Neural crest cell (in vitro differentiated cells): ENCODE measurements at places on chromosomes 5 and 9.

DNA sequence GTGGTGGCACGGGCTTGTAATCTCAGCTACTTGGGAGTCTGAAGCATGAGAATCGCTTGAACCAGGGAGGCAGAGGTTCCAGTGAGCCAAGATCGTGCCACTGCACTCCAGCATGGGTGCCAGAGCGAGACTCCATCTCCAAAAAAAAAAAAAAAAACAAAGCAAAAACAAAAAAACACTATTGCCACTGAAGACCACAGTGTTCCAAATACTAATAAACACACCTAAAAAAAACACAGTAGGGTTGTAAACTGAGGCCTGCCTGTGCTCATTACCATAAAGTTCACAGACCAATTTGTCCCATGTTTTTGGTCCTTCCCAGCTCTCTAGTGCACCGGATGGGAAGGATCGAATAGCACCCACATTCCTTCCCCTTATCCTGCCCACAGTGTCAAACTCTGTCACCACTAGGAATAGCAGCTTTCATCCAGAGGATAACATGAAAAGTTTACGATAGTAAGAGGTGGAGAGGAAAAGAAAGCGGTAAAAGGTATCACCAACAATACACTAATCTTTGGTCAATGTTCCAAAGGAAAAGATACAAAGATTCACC is 49.2 kb downstream of the MYO10 start:
- DNase-seq: no peak

- peak; percentile 33 for DNase-seq
These were observed 61.8 kb downstream of the PFDN1 start for GRCh38 chr5:140240987-140241706.

- DNase-seq: no peak
These were observed 18.9 kb downstream of the CSF1R start for GRCh38 chr5:150067405-150067960.

DNA sequence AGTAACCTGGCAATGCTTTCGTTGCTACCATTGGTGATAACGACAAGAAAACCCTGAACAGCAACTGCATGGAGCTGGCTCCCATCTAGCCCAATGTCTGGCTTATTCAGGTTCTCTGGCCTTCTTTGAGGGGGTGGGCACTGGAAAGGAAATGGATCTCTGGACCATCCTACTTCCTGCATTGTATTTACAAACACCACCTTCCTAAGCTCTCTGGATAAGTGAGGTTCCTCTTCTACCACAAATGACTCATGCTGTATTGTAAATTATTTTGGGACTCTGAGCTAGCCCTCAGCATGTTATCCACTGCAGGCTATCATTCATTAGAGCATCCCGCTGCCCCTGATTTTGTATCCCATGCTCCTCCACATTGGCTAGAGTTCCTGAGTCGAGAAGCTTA is 136.9 kb upstream of the KLF9 start:
- DNase-seq: no peak

GRCh38 chr5:55911784-55912653 is 60.9 kb downstream of the IL31RA start:
- DNase-seq: no peak

DNA sequence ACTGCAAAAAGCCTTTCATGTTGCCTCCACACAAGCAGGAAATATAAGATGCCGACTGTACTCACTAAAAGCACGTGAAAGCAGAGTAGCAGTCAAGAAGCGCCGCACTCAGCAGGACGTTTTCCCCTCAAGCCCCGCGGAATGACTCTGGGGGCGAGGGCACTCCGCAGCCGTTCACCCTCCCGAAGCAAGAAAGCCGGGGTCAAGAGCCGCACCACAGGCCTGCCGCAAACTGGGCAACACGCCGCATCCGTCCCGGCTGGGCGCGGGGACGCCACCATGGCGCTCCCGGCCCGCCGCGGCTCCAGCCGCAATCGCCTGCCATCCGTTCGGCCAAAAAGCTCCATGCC is 364 bp downstream of the RPS6 start:
- no peak for DNase-seq

DNA sequence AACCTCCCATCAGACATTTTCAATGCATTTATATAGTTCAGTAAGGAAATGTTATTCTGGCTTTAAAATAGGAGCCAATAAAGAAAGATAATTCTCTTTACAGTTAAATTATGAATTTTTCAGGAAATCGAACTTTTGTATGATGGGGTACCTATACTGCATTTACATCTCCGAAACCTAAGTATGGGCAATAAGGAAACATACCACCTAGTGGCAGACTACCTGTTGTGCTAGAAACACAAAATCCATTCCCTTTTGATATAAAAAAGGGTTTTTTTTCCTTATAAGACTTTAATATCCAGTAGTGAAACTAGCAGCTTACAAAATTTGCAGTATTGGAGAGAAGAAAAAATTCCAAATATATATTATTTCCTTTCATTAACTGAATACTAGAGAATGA is 21.3 kb upstream of the VLDLR start:
- DNase-seq: no peak

DNA sequence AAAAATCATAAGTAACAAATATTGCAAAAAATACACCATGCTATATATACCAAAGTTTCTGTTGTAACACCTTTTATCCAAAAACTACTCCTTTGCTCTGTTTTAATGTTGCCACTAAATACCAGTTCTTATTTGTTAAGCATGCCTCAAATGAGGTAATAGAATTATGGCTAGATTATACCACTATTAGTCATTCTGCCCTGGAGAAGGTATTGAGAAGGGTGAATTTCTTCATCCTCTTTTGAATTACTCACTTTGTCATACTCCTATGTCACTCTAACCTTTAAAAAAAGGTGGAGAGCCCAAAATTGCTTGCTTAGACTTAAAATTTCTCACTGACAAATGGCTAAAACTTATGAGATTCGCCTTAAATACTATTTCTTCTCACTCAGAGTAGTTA is 750.9 kb downstream of the MAT2B start:
- DNase-seq: no peak

DNA sequence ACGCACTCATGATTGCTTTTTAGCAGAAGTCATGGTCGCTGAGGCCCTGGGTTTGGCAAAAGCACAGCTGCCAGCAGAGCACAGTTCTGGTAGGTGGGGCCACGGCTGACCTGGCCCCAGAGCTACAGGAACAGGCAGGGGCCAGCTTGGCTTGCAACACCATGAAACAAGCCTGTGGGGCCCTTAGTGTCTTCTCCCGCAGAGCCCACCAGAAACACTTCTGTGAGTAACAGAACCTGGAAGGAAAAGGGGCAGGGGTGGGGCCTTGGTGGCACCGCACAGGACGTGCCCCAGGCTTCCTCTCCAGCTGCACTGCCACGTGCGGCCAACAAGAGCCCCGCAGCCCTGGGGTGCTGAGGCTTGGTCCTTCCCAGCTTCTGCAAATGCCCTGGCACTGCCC is 4.8 kb downstream of the ASB6 start:
- DNase-seq: no peak

GRCh38 chr5:71461360-71461759 is 5.9 kb downstream of the BDP1 start:
- DNase-seq: no peak

GRCh38 chr9:6818292-6818922 is 60.6 kb downstream of the KDM4C start:
- no peak for DNase-seq

- DNase-seq: no peak
These were observed 9.1 kb downstream of the DIPK1B start for GRCh38 chr9:136721339-136722092.

GRCh38 chr9:121598167-121598964 is 53.1 kb upstream of the DAB2IP start:
- peak; percentile 60 for DNase-seq

DNA sequence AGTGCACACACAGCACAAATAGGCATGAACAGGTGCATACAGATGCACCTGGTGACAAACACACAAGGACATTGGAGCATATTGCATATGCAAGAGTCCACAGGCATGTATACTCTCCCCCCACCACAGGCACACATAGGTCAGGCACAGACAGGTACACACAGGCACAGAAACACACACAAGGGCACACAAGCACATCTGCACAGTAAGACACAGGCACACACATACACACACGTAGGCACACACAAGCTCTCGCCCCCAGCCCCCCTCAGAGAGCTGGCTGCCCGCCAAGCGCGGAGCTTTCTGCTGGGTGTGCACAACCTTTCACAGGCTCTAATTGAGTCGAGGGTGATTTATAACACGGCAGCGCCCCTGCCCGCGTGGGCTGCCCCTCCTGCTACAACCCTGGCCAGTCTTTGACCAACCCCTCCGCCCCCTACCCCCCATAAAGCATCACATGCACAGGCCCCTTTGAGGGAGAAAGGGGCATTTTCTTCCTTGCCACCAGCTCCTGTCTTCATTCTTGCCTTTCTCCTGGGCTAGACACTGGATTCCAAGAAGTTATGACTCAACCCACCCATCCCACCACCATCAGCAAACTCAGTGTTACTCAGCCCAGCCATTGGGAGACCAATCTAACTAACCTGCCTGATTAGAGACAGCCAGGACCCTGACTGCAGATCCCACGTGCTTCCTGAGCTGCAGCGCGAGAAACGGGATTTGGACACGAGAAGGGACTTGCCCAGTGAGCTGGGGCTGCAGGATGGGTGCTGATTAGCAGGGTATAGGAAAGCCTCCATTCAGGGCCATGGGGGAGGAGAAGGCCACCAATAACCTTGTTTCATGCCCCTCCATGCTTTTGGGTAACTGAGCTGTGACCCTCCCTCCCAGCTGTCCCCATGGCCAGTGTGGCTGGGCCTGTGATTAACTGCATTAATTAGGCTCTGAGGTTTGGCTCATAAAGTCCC is 42.8 kb upstream of the PSD2 start:
- no peak for DNase-seq

- no peak for DNase-seq
These were observed 226.6 kb downstream of the SNX18 start for GRCh38 chr5:54743997-54744788.

- DNase-seq: no peak
These were observed 8.9 kb downstream of the CARTPT start for GRCh38 chr5:71727978-71728377.

GRCh38 chr9:105313238-105313637 is 68.8 kb downstream of the SLC44A1 start:
- no peak for DNase-seq

DNA sequence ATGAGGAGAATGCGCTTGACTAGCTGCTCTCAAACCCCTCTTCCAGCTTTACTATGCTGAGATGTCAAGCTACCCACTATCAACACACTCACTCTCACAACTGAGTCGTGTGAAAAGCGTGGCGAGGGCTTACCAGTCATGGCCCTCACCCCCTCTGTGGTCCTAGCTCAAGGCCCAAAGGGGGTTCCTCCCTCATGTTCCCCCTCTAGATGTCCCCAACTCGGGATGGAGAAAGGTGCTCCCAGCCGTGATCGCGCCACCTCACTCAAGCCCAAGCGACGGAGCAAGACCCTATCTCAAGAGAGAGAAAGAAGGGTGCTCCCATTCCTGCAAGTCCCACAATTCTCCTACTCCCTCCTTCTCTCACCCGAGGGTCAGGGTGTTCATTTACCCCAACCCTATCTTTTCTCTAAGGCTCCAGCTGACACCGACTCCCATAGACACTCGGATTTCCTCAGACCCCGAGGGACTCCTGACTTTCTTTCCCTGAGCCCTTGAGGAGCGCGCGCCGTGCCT is 559 bp downstream of the SLC38A9 start:
- no peak for DNase-seq

DNA sequence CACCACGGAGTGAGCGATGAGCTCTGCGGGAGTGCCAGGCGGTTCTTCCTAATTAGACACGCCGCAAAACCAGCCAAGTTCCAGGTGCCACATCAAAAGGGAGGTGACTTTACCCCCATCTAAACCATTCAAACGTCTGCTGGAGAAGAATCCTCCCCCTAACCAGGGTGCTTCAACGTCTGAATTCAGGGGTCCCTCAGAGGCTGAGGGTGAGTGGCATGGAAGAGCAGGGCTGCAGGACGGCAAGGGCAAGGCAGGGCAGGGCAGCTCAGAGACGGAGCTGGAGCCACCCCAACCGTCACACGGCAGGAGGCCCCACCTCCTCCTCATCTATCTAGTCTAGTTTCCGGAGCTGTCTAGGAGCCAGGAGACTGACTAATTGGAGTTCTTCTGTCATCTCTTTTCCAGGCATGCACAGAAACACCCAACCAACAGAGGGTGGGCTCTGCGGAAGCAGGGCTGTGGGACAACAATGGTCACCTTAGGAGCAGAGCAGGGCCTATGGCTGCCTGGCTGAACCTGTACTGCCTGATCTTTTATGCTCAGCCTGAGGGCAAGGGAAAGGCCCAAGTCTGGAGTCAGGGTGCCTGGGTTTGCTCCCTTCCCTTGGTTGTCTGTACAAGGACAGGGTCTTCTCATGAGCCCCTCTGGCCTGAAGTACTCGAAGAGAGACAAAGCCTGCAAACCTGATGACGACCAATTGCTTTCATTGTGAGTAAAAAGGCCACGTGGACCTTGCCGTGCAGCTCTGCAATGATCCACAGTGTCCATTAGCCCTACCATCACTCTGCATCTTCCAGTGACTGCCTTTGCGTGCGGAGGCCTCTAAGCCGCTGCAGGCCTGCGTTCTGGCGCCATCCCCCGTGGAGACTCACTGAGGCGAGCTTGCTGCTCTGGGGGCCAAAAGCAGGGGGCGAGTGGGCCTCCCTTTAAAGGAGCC is 81.0 kb upstream of the SLC25A51 start:
- DNase-seq: no peak

GRCh38 chr5:2699686-2700085 is 51.8 kb downstream of the IRX2 start:
- DNase-seq: no peak

GRCh38 chr9:33452828-33453271 is 5.5 kb upstream of the AQP3 start:
- peak; percentile 79 for DNase-seq

DNA sequence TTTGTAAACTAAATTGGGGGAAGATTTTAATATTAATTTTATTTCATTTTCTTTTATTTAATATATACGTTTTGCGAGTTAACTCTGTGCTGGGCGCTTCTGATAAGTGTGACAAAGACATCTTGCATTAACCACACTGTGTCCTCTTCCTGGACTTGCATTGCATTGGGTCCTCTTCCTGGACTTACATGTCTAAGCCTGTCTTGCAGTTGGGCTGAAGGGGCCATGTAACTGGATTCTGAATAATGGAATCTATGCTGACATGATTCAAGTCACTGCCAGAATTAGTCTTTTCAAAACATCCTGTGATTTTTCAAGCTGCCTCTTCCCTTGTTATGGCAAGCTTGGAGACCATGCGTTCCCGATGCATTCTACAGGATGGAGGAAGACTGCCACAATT is 122.6 kb downstream of the TRIM32 start:
- no peak for DNase-seq
